ENCODE measurements at places on chromosomes 2 and 18. TPM values are rescaled to one million over a fixed set of nuclear protein-coding genes. Genes with fewer than 3 reads are reported as not detected.

DNA sequence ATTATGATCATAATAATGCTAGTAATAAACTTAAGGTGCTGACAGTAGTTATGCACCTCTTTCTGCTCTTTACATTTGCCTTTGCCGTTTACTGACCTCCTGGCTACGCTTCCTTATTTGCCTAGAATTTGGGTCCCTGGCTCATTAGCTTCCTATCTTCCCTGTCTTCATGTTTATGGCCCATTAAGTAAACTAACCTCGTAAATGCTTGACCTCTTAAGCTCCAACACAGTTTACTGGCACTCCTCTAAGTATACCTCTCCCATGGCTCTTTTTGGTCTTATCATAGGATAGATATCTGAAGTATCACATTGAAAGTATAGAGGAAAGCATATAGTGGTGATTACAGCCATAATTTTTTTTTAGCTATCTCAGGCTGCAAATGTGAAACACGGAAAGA is 657.3 kb upstream of the SLC39A10 start:
- H3K27me3 ChIP-seq: no peaks in the 10 kb centered on the region
- no peak overlapping the region for H3K27ac ChIP-seq
- H3K4me1 ChIP-seq: no peaks in the 10 kb centered on the region

- no peak overlapping the region for H3K27ac ChIP-seq
- DNase-seq: no peak
- H3K27me3 ChIP-seq: no peaks in the 10 kb centered on the region
- H3K36me3 ChIP-seq: no peaks in the 10 kb centered on the region
- H3K4me3 ChIP-seq: no peak overlapping the region
- no peaks in the 10 kb centered on the region for H3K4me1 ChIP-seq
Observed at GRCh38 chr18:50726960-50727589, 92.7 kb downstream of the MRO start.

- no peaks in the 10 kb centered on the region for H3K4me1 ChIP-seq
- H3K27ac ChIP-seq: no peak overlapping the region
- no peak for DNase-seq
- H3K4me3 ChIP-seq: no peak overlapping the region
Observed at GRCh38 chr2:222851956-222852617, 8.7 kb upstream of the ACSL3 start.

- H3K4me3 ChIP-seq: no peak overlapping the region
- no peak for DNase-seq
- no peaks in the 10 kb centered on the region for H3K36me3 ChIP-seq
Observed at GRCh38 chr2:167287212-167287611, 398.9 kb downstream of the XIRP2 start.

- no peaks in the 10 kb centered on the region for H3K27me3 ChIP-seq
- DNase-seq: no peak
- peaks cover 26% of the 10 kb centered on the region for H3K4me1 ChIP-seq
- peak overlapping the region; percentile 80 for H3K27ac ChIP-seq
Observed at GRCh38 chr18:9709304-9709877, 1.3 kb downstream of the RAB31 start.

DNA sequence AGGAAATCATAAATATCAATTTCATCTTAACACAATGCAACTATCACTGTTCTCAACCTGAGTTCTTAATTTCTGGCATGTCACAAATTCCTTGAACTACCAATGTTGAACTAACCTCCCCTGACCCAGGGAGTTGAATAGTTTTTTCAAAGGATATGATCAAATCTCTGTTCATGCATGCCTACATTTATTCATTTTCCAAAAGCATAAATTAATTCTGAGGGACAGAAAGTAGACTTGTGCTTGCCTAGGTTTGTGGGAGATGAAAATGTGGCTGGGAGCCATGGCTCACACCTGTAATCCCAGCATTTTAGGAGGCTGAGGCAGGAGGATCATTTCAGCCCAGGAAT is 175.7 kb downstream of the TGIF1 start:
- H3K27me3 ChIP-seq: no peaks in the 10 kb centered on the region
- H3K36me3 ChIP-seq: no peaks in the 10 kb centered on the region
- H3K27ac ChIP-seq: peak overlapping the region; percentile 96
- H3K4me1 ChIP-seq: peaks cover 42% of the 10 kb centered on the region
- no peak for DNase-seq

- H3K36me3 ChIP-seq: peaks cover 12% of the 10 kb centered on the region
- DNase-seq: no peak
- H3K27ac ChIP-seq: no peak overlapping the region
- no peaks in the 10 kb centered on the region for H3K27me3 ChIP-seq
- H3K4me3 ChIP-seq: no peak overlapping the region
- no peaks in the 10 kb centered on the region for H3K4me1 ChIP-seq
Observed at GRCh38 chr2:165886487-165887146, 67.0 kb downstream of the TTC21B start.

GRCh38 chr2:238146884-238147544 is 8.5 kb downstream of the KLHL30 start:
- H3K36me3 ChIP-seq: no peaks in the 10 kb centered on the region
- H3K4me1 ChIP-seq: peaks cover 22% of the 10 kb centered on the region
- no peak overlapping the region for H3K27ac ChIP-seq
- no peak overlapping the region for H3K4me3 ChIP-seq
- no peaks in the 10 kb centered on the region for H3K27me3 ChIP-seq

GREB1 gene
- total RNA-seq: 2.4 TPM

DNA sequence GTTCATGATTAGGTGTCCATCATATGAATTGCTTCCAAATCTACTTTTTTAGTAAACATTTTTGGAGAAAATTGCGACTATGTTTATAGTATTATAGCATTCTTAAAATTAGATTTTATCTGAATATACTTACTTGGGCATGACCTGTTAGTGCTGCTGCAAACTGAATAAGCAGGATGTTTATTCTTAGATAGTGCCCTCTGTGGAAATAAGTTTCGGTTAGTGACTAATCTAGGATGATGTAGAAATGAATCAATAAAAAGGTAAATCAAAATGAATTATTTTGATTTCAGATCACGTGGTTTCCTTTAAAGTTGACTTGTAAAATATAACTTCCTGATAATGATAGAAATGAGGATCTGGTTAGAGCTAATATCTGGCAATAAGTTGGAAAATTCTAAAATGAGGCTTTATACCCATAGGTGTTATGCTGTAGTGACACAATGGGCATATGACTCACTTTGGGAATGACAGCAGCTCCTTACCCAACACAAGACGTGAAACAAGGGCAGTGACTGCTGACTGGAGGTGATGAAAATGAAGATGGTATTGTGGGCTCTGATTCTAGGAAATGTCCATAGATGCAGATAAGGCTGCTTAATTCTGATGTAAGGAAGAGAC is 165.8 kb upstream of the TCF4 start:
- no peaks in the 10 kb centered on the region for H3K36me3 ChIP-seq
- H3K4me3 ChIP-seq: no peak overlapping the region
- DNase-seq: no peak
- no peaks in the 10 kb centered on the region for H3K27me3 ChIP-seq

DNA sequence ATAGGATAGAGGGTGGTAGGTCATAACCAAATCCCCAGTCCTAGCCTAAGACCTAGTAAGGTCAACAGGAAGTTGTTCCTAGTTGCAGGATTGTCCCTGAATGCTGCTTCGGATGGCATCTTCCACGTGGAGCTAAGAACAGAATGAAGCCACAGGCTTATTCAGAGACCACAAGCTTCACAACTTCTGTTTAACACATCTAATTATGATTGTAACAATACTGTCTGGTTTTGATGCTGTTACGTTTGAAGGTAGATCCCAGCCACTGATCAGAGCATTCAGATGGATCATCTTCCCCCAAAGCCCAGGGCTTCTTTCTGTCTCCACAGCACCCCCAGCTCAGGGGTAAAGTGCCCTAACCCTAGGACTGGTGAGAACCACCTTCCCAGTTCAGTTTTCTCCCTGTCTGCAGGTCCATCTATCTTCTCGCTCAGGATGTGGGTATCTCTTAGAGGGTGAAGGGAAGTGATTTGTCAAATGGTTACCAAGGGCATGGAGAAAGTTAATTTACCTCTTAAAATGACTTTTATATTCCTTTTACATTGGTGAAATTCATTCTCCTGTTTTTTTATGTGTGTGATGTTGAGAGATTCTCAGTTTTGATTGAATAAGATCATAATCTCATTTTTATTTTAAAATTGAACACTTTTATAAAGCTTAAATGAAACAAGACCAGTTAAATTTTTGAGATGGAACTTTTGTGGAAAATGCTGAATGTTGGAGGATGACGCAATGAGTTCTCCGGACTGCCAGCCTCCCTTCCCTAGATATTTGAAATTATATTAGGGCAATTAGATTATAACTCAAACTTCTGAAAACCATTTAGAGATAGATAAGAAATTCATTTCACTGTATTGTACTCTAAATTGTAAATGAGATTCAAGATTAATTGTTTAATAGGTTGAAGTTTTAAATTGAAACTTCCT is 66.5 kb downstream of the RHBDD1 start:
- no peak overlapping the region for H3K27ac ChIP-seq
- no peak for DNase-seq
- no peak overlapping the region for H3K4me3 ChIP-seq

POTEF gene
- total RNA-seq: not detected

CDCA7 gene
- not detected for total RNA-seq

GRCh38 chr2:86254576-86255538 is 55.6 kb downstream of the MRPL35 start:
- H3K36me3 ChIP-seq: no peaks in the 10 kb centered on the region
- no peak for DNase-seq
- peak overlapping the region; percentile 58 for H3K27ac ChIP-seq
- H3K4me3 ChIP-seq: no peak overlapping the region
- peaks cover 39% of the 10 kb centered on the region for H3K4me1 ChIP-seq

All from thoracic aorta (tissue), 2 donors.